ENCODE measurements at places on chromosomes 3 and 15.

DNA sequence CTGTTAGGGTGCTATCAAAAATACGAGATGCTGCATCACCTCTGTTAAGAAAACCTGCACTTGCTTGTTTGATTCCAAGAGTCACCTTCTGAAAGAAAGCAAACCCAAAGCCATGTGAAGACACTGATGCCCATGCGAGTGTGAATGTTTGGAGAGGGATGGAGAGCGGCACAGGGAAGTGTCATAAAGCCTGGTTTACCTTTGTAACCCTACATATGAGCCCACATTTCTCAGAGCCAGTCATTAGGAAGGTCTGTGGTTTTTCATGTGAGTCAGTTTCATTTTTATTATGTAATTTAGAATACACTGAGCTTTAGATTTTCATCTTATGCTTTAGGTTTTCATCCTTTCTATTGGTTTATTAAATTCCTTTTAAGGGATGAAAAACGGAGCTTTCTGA lies 896.8 kb downstream of the ROBO1 start:
- no peak for DNase-seq

- no peak for DNase-seq
These were observed 39.1 kb downstream of the GOLM2 start for GRCh38 chr15:44327578-44327977.

DNA sequence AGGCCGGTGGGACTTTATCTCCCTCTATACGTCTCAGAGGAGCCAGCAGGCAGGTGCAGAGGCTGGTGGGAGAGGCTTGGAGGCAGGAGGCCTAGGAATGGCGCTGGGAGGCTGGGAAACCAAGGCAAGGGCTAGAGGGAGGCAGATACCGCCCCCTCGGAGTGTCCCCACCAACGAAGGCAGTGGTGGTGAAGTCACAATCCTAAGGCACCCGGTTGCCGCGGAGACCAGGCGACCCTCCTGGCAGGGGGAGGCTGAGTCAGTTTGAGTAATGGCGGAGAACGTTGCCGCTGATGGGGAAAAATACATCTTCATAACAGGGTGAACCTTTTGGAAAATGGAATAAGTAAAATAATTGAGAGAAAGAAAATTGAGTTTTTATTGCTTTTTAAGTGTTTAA lies 29.9 kb upstream of the CACNA2D2 start:
- DNase-seq, result no peak

DNA sequence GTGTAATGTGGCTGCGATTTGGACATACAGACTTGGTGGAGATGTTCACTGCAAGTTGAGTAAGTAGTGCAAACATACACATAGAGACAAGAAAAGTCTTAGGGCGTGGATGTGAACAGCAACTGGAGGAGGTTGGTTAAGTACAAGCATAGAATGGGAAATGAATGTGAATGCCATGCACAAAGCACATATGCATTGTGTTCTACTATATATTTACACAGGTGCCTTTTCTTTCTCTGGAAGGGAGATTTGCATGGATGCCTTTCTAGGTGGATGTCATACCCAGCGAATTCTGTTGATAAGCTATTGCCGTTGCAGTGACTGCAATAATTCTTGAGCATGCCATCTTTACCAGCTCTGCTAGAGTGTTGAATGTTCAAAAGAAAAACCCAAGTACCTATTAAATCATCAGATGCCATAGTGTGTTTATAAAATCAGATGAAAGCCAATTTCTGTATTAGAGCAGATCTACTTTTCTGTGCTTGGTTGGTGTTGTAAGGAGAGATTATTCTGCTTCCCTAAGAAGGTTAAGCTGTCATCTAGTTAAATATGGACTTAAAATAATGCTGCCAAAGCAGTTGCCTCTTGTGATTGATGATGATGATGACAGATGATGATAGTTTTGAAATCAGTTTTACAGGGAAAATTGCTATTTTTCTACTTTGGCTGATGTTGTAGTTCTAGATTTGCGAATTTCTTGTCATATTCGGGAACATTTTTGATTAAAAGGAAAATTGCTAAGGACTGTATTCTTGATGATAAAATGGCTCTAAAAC lies 148.4 kb downstream of the CNTN4 start:
- no peak for DNase-seq

GRCh38 chr3:16260046-16260445 lies 4.7 kb downstream of the DPH3 start:
- DNase-seq, result no peak

All from esophagus squamous epithelium (tissue), 5 donors.